ENCODE measurements at places on chromosomes 3 and 15.

DNA sequence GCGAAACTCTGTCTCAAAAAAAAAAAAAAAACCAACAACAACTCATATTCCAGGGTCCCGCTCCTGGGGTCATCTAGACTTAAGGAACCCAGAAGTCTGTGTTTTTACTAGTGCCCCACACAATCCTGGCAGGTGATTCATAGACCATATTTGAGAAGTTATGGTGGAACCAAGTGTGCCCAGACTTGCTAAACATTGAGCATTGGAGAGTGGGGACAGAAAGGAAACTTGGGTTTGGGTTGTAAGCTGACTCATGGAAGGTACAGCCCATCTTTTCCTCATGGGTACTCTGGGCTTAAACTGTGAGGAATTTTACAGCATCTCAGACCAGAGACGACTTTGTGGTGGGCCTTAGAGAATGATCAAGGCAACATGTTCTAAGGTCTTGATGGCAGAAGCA lies 18.3 kb upstream of the IGF2BP2 start:
- DNase-seq = no peak

DNA sequence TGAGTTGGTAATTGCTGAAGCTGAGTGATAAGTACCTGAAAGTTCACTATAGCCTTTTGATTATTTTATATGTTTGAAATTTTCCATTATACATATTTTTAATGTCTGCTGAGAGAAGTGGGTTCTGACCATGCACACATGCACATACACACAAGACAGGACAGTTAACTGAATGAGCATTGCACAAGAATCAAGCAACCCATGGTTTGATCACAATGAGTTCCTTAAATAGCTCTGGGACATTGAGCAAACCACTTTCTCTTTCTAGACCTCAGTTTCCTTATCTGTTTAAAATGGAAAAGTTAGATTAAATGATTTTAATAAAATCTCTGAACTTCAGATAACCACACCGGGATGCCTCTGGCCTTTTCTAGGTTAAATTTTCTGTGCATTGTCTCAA lies 26.7 kb downstream of the SNTN start:
- DNase-seq = no peak

- DNase-seq = no peak
Observed at GRCh38 chr3:118550122-118550521, 484.5 kb downstream of the IGSF11 start.

DNA sequence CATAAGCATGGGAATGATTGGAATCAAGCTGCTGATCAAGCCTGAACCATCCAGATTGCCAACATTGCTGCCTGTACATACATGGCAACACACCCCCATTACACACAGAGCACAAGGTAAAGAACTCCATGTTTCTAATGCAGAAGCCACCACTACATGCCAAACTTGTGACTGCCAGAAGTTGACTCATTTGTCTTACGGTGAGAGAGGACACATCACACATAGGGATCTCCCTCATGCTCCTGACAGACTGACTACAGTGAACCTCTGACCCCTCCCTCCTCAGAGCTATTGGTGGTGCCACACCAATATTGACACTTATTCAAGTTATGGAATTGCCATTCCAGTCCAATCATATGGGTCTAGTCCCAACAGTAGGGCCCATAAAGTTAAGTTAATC lies 42.3 kb downstream of the EFHB start:
- no peak for DNase-seq

DNA sequence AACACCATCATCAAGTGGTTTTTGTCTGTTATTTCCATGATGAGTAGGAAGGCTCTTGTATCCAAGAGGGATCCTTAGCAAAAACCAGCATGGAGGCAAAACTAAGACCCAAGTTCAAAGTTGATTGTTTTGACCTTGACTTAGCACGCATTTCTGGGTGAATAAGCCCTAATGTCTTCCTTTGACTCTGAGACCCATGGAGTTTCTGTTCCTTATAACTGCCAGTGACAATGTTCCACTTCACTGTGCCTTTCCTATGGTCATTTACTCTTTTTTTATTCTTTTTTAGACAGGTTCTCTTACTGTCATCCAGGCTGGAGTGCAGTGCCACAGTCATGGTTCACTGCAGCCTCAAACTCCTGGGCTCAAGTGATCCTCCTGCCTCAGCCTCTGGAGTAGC lies 118.2 kb upstream of the MRPL3 start:
- DNase-seq = no peak

GRCh38 chr3:73452729-73453128 lies 172.0 kb downstream of the PDZRN3 start:
- DNase-seq = no peak

GRCh38 chr15:90060797-90061196 lies 41.5 kb downstream of the IDH2 start:
- DNase-seq = no peak

DNA sequence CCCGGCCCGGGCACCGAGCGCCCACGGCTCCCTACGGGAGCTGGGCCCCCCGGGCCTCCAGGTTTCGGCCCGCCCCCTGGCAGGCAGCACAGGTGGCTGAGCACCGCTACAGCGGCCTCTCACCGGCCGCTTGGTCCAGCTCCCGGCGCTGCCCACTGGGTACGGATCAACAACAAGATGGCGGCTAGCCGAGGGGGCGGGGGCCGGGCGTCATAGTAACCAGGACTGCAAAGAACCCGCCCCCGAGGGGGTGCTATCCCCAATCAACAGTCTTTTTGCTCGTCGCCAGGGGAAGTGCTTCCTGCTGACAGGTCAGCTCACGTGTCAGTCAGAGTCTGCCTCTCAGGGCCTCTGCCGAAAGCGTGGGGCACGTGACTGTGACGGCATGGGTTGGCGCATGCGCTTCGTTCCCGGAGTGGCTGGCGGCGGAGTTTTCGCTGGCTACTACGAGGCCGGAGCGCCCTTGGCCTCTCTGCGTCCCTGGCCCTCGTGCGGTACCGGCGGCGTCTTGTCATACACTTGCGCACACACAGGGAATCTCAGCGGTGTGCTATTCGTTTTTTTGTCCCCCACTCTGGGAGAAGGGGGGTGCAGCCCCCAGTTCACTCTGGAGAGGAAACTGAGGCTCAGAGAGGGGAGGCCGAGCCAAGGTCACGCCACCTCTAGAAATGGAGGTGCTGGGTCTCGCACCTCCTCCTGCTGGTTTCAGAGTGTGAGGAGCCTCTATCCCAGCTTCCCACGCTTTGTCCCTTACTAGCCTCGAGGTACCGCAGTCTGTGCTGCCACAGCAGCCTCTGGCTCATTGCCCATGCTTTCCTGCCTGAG lies at the start of gene IP6K1:
TSS of gene IP6K1 (minus strand) at position 186 of the 825 bp plus-strand sequence. CDS start 38,502 bp downstream, outside the sequence.
- DNase-seq = peak; percentile 99

DNA sequence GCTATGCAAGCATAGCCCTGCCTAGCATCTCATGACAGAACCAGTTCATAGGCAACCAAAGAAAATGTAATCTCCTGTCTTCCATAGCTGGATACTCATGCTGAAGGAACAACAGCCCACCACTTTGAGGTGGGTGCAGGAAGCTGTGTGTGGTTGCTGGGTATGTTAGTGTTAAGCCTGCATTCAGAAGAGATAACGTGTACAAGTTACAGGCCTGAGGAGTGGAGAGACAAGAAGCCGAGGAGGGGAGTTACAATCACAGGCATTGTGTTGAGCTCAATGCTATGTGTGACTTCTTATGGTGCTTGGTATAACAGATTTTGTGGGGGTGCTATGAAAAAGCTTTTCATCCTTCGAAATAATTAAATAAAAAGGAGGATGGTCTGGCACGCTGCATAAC lies 42.8 kb upstream of the SECISBP2L start:
- peak; percentile 94 for DNase-seq

DNA sequence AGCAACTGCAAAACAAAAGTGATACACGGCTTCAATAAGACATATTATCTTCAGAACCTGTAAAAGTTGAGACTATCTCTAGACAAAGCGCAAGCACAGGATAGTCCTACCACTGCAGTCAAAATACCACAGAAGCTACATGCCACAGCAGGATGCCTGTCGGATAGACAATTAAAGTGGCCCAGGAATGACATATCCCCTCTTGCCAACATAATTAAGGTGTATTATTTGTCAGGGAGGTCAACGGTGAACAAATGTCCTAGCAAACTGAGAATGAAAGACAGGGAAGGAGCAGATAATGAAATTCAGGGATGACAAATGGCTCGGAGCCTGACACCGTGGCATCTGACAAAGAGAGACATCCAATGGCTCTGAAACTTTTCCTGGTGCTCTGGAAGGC lies 185.7 kb downstream of the MECOM start:
- no peak for DNase-seq

- DNase-seq = no peak
Observed at GRCh38 chr3:36774052-36774451, 9.7 kb upstream of the DCLK3 start.

DNA sequence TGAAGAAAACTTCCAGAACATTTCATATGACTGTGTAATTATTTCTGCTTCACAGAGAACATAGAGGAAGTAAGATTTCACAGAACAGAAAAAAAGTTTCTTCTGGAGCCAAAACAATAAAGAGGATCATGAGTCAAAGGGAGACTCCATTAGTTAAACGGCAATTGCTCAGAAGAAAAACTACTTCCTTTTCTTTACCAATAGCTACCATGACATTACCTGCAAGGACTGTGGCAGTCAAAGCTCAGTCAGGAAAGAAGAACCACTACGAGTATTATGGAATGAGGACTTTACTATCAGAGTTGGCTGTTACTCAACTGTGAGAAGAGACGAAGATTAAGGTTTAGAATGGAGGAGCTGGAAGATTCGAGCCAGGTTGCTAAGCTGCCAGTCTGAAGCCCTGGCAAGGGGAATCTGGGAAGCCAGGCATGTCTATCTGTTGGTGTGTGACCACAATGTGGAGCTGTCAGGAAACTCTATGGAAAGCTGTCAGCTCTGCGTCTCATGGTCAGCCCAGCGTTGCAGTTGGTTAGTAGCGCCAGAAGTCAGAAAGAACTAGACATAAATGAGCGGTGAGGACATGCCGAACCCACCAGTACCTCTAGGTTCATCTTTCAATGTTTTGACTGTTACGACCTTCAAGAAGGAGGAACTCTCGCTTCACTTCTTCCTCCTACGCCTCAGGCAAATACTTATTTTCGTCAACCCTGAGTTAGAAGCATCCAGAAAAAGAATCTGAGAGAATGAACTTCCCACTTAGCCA lies 604.3 kb downstream of the FGF12 start:
- DNase-seq = no peak

DNA sequence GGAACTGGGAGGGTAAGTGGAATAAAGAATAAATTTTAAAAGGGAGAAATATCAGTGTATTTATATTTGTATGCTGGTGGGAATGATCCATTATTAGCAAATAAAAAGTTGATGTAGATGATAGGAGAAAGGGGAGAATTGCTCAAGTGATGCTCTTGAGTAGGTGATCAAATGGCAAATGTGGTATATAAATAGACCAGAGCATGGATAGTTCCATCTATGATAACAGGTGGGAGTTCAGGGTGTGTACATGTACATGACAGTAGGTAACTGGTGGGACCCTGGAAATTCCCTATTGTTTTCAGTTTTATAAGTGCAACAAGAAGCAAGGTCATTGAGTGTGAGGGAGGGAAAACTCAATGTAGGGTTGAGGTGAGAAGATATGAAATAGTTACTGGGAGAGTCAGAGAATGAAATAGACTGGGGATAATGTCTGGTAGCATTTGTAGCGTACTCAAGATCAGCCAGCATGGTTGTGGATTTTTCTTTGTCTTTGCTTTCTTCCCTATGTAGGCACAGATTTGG lies 31.3 kb upstream of the EBLN2 start:
- DNase-seq = no peak

DNA sequence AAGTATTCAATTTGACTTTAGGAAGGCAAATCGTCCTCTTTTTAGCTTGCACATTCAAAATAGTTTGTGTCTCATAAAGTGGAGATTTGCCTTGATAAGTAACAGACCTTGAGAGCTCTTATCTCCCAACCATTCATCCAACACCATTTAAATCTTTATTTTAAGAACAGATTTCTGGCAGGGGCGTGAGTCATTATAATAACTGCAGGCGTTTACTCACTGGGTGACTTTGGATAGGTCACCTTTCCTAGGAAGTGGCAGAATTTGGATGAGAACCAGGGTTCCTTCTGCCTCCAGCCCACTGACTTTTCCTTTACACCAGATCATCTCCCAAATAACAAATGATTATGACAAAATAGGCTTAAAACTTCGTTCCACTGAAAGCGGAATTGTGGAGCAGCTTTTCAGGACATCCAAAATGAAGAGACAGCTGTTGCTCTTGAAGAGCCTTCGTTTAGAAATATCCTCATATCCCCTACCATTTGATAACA lies 5.0 kb downstream of the LMCD1 start:
- DNase-seq = no peak

DNA sequence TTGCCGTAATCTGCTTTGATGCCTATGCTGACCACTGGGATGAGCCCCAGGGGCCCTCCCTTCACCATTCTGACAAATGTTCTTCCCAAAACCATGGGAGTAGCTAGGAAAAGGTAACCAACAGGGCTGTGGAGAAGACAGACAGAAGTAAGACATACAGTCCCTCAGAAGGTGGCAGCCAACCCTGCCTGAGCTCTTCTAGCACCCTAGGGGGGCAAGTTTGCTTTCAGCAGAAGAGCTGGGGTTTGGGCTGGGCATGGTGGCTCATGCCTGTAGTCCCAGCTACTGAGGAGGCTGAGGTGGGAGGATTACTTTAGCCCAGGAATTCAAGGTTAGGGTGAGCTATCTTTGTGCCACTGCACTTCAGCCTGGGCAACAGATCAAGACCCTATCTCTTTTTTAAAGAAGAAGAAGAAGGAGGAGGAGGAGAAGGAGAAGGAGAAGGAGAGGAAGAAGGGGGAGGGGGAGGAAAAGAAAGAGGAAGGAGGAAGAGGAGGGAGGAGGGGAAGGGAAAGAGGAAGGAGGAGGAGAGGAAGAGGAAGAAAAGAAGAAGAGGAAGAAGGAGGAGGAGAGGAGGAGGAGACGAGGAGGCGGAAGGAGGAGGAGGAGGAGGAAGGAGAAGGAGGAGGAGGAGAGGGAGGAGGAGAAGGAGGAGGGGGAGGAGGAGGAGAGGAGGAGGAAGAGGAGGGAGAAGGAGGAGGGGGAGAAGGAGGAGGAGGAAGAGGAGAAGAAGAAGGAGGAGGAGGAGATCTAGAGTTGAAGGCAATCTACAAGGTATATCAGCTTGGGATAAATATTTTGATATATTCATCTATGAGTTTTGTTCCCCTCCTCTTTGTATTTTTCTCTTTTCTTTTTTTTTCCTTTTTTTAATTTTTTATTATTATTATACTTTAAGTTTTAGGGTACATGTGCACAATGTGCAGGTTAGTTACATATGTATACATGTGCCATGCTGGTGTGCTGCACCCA lies 44.9 kb upstream of the ABHD2 start:
- no peak for DNase-seq

- no peak for DNase-seq
Observed at GRCh38 chr3:134937256-134938028, 142.4 kb downstream of the EPHB1 start.

GRCh38 chr15:67719330-67719959 lies 105.9 kb upstream of the SKOR1 start:
- no peak for DNase-seq

DNA sequence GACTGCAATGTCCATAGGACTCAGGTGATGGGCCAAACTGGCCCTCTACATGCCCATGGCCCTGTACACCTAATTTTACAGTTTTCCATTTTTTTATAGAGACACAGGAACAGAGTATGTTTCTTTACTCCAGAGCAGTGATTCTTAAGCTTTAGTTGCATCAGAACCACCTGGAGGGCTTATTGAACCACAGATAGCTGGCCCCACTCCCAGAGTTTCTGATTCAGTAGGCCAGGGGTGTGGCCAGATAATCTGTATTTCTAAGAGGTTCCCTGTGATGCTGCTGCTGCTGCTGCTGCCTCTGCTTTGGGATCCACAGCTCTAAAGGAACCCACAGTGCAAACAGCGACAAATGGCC lies 5.1 kb downstream of the RBP1 start:
- DNase-seq = no peak

- DNase-seq = peak; percentile 6
Observed at GRCh38 chr3:131110087-131110486, 83.4 kb downstream of the NEK11 start.
